Activated CD4-positive, CD25-positive, alpha-beta regulatory T cell (primary cell): ENCODE measurements at places on chromosomes 1 and 21.
A peak's percentile ranks its signal among the peaks of the same experiment; 100 is the strongest.

DNA sequence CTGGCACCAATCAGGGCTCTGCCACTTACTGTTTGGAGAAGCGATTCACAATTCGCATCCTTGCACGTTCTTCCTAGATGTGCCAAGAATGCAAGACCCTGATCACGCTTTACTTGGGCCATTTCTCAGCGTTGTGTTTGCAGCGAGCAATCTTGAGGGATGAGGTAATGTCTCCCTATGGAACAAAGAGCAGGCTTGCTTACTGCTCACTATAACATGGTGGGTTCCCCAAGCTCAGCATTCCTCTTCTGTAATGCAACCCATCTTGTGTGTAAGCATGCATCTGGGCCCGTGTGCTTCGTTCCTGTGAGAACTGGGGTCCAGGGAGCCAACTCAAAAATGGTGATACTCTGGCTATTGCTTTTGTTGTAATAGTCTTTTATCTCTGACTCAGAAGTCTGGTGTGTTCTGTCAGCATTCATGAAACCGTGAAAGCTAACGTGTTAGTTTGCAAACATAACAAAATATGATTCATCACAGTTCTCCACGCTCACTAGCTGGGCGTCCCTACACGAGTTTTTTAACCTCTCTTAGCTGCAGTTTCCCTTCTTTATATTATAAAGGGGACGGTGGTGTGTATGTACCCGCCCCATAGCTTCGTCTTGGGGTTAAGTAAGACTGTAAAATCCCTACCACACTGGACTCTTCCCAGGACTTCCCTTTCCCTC, 33.3 kb downstream of the DNTTIP2 start:
- DNase-seq: peak; percentile 34

DNA sequence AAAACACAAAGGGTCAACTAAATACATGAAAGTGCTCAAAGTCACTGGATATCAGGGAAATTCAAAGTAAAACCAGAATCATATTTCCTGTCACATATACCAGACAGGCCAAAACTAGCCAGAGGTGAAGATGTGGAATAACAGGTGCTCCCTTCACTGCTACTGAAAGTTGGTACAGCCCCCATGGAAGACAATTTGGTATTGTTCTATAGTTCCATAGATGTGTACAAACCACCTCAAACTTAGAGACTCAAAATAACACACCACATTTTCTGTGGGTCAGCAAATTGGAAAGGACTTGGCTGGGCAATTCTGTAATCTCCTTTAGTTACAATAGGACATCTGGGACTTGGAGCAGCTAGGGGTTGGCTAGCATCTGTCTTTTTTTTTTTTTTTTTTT, 24.5 kb upstream of the SOAT1 start:
- no peak for DNase-seq

DNA sequence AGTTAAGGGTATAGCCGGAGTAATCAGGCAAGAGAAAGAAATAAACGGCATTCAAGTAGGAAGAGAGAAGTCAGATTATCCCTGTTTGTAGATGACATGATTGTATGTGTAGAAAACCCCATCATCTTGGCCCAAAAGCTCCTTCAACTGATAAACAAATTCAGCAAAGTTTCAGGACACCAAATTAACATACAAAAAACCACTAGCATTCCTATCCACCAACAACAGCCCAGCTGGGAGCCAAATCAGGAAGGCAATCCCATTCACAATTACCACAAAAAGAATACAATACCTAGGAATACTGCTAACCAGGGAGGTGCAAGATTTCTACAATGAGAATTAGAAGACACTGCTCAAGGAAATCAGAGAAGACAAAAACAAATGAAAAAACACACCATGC, 45.3 kb downstream of the MAST2 start:
- no peak for DNase-seq

DNA sequence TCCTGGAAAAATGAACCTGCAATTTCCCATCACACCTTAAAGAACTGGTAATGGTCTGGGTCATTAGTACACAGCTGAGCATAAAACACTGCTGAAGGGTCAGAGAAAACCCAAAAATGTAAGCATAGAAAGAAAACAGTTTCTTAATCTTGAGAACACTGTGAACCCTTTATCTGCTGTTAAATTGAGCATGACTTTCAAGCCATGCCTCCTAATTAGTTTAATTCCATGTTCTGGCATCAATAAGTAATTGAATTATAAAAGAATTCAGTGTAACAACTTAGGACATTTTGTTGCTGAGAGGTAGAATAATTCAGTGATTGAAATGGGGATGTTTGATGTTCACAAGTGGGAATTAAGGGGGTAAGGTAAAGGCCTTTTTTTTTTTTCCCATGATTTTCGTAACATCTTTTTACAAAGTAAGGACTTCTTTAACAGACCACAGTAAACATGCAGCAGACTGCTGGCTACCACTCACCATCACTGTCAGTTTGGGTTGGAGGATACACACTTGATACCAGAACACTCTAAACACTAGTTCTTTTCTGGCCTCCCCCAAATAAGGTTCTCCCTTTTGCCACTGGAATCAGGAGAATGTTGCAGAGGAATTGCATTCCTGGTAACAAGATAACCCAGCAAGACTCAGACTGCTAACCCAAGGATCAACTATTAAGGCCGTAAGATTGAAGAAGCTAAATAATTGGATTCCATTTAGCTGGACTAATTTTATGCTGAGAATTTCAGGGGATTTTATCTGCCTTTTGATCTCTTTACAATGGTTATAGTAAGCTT, 3.0 kb downstream of the RWDD3 start:
- DNase-seq: no peak

DNA sequence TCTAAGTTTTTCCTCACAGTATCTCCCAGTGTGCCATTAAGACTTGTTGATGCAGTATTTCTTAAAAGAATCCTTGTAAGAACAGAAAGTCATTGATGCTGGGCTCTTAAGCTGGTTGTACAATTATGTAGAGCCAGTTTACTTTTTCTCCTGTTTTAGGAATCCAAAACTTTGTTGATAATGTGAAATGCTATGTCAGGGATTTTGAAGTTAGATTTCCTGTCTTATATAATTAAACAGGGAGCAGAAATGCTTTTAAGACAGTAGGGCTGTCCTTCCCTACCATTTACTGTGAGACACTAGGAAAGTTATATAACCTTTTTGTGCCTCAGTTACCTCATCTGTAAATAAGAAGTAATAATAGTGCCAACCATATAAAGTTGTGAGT, 26.0 kb downstream of the CCDC18 start:
- no peak for DNase-seq

DNA sequence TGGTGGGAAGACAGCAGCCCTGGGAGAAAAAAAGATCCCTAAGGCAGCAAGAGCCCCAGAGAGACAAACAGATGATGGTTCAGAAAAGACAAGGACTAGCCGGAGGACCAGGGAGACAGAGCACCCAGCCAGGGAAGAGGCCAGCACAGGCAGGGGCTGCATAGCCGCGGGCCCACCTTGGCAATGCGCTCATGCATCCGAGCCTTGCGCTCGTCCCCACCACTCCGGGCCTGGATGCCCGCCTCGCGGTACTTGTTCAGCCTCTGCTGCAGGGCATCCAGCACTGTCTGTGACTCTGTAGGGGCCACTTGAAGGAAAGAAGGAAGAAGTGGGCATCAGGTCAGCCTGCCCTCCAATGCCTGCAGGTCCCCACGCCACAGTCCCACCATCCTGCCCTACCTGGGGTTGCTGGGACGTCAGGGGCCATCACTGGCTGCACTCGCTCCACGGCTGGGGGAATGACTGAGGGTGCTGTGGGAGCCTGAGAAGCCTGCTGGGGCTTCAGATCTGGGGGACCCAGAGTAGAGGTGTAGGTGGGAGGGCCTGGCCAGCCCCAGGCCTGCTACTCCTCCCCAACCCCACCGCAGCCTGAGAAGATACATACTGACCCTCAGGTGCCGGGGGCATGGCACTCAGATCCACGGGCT, 7.0 kb downstream of the CC2D1B start:
- DNase-seq: no peak

GRCh38 chr1:61812916-61813315, 70.6 kb downstream of the PATJ start:
- no peak for DNase-seq

DNA sequence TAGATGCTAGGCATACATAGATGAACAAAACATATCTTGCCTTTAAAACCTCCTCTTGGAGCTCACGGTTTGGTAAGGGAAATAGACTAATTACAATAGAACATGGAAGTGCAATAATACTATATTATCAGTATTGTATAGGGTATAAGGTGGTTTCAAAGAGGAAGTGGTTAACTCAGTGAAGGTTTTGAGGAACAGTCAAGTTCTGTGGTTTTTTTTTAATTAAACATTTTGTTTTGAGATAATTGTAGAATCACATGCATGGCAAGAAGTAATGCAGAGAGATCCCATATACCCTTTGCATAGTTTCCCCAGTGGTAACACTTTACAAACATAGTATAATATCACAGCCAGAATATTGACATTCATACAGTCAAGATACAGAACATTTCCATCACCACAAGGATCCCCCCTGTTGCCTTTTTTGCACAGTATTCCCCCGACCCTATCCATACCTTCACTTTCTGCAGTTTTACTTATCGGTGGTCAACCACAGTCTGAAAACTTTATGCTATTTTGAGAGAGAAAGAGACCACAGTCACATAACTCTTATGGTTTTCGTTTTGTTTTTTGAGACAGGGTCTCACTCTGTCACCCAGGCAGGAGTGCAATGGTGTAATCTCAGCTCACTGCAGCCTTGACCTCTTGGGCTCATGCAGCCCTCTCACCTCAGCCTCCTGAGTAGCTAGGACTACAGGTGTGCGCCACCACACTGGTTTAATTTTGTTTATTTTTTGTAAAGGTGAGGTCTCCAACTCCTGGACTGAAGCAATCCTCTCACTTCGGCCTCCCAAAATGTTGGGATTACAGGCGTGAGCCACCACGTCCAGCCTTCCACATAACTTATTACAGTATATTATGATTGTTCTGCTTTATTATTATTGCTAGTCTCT, 60.5 kb upstream of the KIAA1614 start:
- DNase-seq: no peak
